HCT116 (cell line): ENCODE measurements at places on chromosomes 6 and 20.
A peak's percentile ranks its signal among the peaks of the same experiment; 100 is the strongest.

DNA sequence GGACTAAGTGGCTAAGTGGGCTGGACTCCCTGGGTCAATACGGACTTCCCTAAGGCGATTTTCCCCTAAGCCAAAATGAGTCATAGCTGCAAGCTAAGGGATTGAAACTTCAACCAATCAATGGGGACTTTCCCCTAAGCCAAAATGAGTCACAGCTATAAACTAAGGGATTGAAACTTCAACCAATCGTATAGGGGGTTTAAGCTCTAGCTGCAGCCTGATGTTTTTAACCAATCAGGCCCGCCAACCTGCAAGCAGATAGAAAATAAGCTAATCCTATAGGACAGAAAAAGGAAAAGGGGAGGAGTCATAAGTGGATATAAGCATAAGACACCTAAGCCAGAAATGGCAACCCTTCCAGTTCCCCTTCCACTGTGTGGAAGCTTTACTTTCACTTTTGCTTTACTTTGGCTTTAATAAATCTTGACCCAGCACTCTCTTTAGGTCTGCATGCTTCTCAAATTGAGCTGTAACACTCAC is 655.0 kb upstream of the HS3ST5 start:
- DNase-seq = no peak

- no peak for DNase-seq
Observed at GRCh38 chr6:22106961-22107360, 189.9 kb downstream of the PRL start.

DNA sequence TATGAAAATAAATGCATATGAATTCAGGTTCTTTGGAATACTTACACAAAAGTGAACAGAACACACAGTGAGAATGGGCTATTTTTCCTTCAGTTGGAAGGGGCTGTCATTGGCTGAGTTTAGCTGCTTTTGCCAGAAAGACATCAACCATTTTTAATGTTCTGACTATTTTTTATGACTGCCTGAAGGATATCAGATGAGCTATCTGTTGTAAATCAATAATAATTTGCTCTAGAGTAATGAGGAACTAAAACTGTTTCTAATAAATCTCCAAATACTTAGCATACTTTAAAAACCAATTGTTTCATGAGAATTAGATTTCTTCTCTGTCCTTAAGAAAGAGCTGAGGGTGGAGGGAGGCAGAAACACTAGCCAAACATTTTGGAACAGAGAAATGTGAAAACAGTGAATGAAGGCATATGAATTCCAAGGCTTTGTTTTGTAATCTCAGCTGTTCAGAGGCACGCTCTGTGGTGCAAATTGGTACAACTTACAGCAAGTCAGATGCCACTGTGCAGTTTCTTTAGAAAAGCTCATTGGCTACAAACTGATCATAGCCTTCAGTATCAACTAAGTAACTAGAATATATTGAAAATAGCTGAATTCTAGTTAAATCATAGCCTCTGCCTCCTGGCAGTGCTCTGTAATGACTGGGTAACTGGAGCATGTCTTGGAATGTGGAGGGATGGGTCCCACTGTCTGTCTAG is 228.9 kb upstream of the JAG1 start:
- no peak for DNase-seq

- no peak for DNase-seq
Observed at GRCh38 chr6:150641398-150642139, 41.9 kb downstream of the PLEKHG1 start.

GRCh38 chr6:24919056-24919892 is 16.5 kb downstream of the RIPOR2 start:
- no peak for DNase-seq

GRCh38 chr6:9606435-9607134 is 808.3 kb downstream of the TFAP2A start:
- no peak for DNase-seq

DNA sequence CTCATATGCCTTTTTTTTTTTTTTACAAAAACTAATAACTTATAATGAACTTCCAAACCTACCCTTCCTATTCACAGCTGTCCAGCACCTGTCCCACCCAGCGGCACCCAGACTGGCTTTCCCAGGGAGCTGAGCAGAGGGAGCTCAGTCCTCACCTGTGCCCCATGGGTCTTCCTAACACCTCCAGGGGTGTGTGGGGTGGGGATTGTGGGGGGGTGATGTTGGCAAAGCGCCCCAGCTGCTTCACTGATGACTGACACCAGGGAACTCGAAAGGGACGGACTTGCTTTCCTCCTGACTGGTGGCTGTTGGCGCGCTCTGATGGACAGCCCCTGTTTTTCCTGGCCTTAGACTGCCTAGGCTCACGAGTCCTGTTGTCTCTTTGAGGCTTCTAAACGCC is 14.2 kb upstream of the SYNJ2 start:
- no peak for DNase-seq

- no peak for DNase-seq
Observed at GRCh38 chr6:221531-222349, 70.5 kb upstream of the DUSP22 start.

- no peak for DNase-seq
Observed at GRCh38 chr6:54473328-54473727, 165.1 kb downstream of the TINAG start.

DNA sequence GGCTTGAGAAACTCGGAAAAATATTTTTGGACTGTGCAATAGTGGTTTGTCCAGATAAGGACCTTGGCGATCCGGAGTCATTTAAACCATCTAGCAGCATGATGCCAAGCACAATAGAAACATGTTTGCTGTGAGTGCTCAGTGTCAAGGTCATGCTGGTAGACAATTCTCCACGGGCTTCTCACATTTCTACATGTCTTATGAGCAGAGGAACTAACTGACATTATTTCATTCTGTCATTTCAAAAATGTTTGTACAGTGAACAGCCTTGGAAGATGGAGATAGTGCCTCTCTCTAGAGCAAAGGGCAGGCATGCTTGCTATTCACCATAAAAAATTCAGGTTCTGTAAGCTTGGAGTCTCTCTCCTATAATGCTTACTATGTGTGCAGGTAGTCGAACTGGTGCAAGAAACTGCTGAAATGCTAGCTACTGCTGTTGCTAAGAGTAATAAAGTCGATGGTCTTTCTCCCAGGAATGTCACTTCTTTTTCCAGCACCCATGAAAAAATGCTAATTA is 25.4 kb upstream of the CCN2 start:
- no peak for DNase-seq

GRCh38 chr6:112337209-112337638 is 9.9 kb upstream of the RFPL4B start:
- peak; percentile 43 for DNase-seq

GRCh38 chr20:46559685-46560440 is 9.4 kb upstream of the OCSTAMP start:
- no peak for DNase-seq

GRCh38 chr20:4070323-4071177 is 55.2 kb upstream of the RNF24 start:
- DNase-seq = no peak

DNA sequence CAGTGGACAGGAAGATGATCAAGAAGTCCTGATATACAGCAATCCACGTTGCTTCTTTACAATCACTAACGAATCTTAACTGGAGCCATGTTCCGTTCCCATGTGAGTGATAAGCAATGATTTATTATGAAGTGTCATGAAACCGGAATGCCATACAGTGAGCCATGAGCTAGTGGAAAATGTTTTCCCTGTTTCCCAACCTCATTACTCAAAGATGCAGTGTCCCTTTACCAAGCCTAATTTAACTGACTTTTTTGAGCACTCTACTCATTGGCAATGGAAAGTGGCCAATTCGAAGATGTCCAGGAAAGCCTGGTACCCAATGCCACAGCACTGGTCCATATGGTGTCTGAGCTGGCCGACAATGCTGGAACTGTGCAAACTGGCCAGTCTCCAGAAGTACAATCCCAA is 148.3 kb downstream of the ZNF217 start:
- no peak for DNase-seq

GRCh38 chr20:38222231-38222922 is 38.2 kb downstream of the KIAA1755 start:
- peak; percentile 36 for DNase-seq

- no peak for DNase-seq
Observed at GRCh38 chr6:116476002-116476678, 15.0 kb downstream of the CALHM6 start.

- no peak for DNase-seq
Observed at GRCh38 chr6:17894191-17894590, 93.2 kb downstream of the KIF13A start.

- DNase-seq = no peak
Observed at GRCh38 chr6:139126255-139126654, 8.6 kb upstream of the HECA start.

- no peak for DNase-seq
Observed at GRCh38 chr6:7617801-7618764, 28.1 kb downstream of the SNRNP48 start.

DNA sequence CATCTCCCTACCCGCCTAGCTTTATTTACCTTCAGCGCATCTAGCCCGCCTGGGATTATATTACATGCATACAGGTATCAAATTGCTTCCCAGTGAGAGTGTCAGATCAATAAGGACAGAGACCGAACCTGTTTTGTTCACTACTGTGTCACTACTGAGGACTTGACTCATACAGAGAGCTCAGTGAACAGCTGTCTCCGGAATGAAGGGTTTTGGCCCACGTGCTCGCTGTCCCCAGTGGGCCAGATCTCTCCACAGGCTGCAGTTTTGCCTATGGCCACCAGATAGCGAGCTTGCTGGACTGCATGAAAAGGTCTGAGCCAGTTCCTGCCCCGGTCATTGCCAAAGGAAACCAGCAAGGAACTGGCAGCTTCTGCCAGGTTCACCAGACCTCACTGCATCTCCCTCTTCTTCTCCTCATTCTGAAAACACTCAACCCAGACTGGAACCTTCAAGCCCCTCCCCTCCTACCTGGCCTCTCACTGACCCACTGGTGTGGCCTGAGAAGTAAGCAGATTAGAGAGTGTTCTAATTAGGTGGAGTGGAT is 150.8 kb downstream of the ZMYND8 start:
- peak; percentile 77 for DNase-seq

GRCh38 chr6:126696921-126697693 is 357.2 kb downstream of the CENPW start:
- DNase-seq = no peak

GRCh38 chr6:74459260-74459659 is 746.6 kb downstream of the COL12A1 start:
- DNase-seq = no peak

GRCh38 chr6:150293423-150294173 is 75.2 kb upstream of the IYD start:
- peak; percentile 46 for DNase-seq

GRCh38 chr6:44731485-44732095 is 344.1 kb downstream of the CDC5L start:
- no peak for DNase-seq

DNA sequence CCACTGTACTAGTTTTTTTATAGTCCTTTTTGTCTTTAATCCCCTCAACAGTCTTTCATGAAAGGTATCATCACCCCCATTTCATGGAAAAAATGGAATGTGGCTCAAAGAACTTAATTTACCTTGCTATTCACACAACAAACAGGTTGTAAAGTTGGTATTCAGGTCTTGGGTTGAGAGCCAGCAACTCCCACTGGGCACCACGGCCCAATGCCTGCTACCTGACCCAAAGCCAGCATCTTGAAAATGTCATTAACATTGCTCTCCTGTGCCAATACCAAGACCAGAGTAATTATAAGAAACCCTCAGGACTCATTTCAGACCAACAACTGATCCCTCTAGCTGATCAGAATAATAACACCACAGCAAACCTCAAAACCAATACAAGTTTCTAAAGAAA is 75.7 kb downstream of the METTL24 start:
- no peak for DNase-seq

GRCh38 chr20:4507288-4507719 is 214.4 kb upstream of the PRND start:
- no peak for DNase-seq

- DNase-seq = no peak
Observed at GRCh38 chr6:111068866-111069234, 18.5 kb upstream of the SLC16A10 start.

DNA sequence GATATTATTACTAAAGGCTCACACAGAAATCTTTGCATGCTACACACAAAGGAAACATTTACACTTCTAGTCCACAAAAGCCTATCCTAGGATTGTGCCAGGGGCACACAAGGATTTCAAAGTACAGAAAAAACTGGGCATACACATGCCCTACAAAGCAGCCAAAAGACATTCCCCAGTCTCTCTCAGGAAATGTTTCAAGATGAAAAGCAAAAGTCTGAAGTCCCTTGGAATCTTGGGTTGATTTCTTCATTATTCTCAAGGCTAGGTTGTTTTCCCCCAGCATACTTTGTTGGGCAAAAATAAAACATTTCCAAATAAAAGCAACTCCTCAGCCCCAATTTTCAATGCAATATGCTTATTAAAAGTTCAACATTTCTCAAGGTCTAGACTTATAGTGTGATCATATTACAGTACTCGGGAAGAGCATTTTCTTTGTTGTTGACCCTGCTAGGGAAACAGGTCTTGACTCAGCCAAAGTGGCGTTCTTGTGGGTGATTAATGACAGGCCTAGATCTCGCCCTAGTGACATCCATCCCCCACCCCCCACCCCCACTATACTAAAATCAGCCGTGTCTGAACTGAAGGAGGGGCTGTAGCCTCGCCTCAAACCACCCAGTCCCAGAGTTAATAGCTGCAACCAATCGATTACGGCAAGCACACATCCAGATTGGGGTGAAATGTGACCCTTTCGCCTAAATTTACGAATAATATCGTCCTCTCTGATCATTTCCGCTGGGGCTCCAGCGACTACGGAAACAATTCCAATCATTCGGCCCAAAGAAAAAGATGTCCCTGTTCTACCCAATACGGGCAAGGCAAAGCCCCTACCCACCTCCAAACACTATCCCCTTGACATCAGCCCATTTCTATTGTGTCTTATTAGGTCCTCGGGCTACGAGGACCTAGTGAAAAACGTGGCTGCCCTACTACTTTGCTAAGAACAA is 1.4 kb downstream of the AKIRIN2 start:
- DNase-seq = no peak

- no peak for DNase-seq
Observed at GRCh38 chr20:33124994-33125393, 43.0 kb upstream of the BPIFA2 start.

GRCh38 chr6:157550114-157550989 is 169.4 kb downstream of the ZDHHC14 start:
- no peak for DNase-seq

DNA sequence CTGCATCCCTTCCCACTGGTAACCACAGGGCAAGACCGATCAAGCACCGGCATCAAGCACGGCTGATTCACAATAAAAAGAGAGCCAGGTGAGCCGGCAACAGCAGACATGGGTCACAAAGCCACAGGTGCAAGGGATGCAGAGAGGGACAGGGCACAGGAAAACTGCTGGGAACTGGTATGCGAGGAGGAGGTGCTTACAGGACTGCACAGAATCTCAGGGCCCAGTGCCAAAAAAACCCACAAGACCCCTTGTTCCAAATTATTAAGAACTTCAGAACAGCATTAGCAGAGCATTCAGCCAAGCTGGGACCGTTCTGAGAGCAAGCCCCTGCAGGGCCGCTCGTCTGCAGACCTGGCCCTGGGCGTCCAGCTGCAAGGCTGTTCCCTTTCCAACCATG is 35.4 kb downstream of the BFSP1 start:
- no peak for DNase-seq

- no peak for DNase-seq
Observed at GRCh38 chr6:142945446-142946180, 637 bp upstream of the HIVEP2 start.
